ENCODE measurements at places on chromosomes 6 and 20. TPM values are rescaled to one million over a fixed set of nuclear protein-coding genes. Genes with fewer than 3 reads are reported as not detected.

The THBD gene
- 32.7 TPM for total RNA-seq

The ZNF831 gene
- total RNA-seq, result not detected

The SLC17A2 gene
- not detected for total RNA-seq

The GRM1 gene
- not detected for total RNA-seq

The FILIP1 gene
- total RNA-seq, result 16.2 TPM
